ENCODE measurements at places on chromosomes 12 and 14. TPM values are rescaled to one million over a fixed set of nuclear protein-coding genes. Genes with fewer than 3 reads are reported as not detected.

DNA sequence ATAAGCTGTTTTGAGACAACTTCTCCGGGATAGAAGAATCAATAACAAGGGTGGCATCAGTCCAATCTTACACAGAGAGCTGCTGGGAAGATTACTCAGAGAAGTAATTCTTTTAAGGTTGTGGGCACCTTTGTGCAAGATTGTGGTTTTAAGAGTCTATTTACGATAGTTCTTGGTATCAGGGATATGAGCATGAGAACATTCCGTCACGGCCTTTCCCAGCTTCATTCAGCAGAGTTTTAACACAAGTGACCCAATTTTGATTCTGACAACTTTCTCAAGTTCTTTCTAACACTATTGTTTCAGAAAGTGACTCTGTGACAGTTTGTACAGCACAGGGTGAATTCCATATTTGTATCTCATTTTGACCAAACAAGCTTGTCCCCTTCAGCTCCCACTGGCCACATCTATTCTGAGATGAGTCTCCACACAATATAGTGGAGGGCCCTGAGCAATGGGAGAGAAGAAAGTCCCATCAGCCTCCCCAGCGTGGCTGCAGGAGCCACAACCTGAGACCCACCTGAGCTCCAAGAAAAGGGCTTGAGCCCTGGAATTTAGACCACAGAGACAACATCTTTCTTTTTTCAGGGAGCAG, 869.2 kb downstream of the TMEM121 start:
- no peaks in the 10 kb centered on the region for H3K4me1 ChIP-seq
- H3K27me3 ChIP-seq = peaks cover 1% of the 10 kb centered on the region
- DNase-seq = no peak
- H3K27ac ChIP-seq = no peak overlapping the region
- no peaks in the 10 kb centered on the region for H3K36me3 ChIP-seq

Gene COQ6
- 12.6 TPM for total RNA-seq

- H3K27me3 ChIP-seq = no peaks in the 10 kb centered on the region
- no peaks in the 10 kb centered on the region for H3K4me1 ChIP-seq
- no peak overlapping the region for H3K4me3 ChIP-seq
- no peak overlapping the region for H3K27ac ChIP-seq
These were observed 67.7 kb upstream of the HIF1A start for GRCh38 chr14:61627612-61628011.

Gene NKX2-1
- not detected for total RNA-seq

Gene RNF212B
- 0.51 TPM for total RNA-seq

Gene RD3L
- total RNA-seq = 0.09 TPM

DNA sequence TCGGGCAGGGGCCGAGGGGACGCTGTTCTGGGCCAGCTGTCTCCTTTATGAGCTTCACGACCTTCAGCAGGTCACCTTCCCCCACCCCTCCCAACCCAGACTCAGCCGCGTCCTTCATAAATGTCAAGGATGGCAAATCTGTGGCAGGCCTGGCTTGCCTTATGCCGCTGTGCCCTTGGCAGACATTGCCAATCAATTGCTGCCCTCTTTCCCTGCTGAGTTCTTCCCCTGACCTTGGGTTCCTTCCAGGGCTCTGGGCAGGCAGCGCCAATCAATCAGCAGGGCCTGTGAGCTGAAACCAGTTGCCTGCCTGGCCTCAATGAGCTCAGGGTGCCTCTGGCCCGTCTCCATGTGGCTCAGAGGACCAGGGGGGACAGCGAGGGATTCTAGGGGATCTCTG, 7.7 kb downstream of the FAM222A start:
- H3K4me3 ChIP-seq = no peak overlapping the region
- DNase-seq = no peak
- no peaks in the 10 kb centered on the region for H3K27me3 ChIP-seq
- peak overlapping the region; percentile 15 for H3K27ac ChIP-seq

DNA sequence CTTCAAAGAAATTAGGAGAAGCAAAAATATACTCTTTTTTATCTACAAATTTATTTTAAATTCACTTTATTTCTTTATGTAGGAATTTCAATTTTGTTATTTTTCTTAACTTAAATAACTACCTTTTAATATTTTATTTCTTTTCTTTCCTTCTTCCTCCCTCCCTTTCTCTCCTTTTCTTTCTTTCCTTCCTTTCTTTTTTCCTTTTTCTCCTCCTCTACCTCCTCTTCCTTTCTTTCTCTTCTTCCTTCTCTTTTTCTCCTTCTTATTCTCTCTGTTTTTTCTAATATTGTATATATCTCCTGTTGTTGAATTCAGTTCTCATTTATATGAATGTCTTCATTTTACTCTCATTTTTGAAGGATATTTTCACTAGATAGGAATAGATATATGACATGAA, 127.6 kb downstream of the MIPOL1 start:
- H3K4me3 ChIP-seq = no peak overlapping the region
- H3K27ac ChIP-seq = no peak overlapping the region
- no peaks in the 10 kb centered on the region for H3K27me3 ChIP-seq
- H3K36me3 ChIP-seq = no peaks in the 10 kb centered on the region
- H3K4me1 ChIP-seq = no peaks in the 10 kb centered on the region

GRCh38 chr12:57152639-57153038, 5.2 kb upstream of the LRP1-AS start:
- peaks cover 33% of the 10 kb centered on the region for H3K36me3 ChIP-seq
- DNase-seq = no peak
- no peak overlapping the region for H3K4me3 ChIP-seq
- H3K27me3 ChIP-seq = no peaks in the 10 kb centered on the region
- peak overlapping the region; percentile 61 for H3K27ac ChIP-seq
- peaks cover 68% of the 10 kb centered on the region for H3K4me1 ChIP-seq

Gene C1QL4
- not detected for total RNA-seq

GRCh38 chr14:67335781-67336180, 23.8 kb downstream of the ATP6V1D start:
- no peaks in the 10 kb centered on the region for H3K27me3 ChIP-seq
- no peaks in the 10 kb centered on the region for H3K4me1 ChIP-seq
- DNase-seq = no peak
- peaks cover 45% of the 10 kb centered on the region for H3K36me3 ChIP-seq
